AG08396 (cell line): ENCODE measurements at places on chromosomes 7 and 10.
A peak's percentile ranks its signal among the peaks of the same experiment; 100 is the strongest.

DNA sequence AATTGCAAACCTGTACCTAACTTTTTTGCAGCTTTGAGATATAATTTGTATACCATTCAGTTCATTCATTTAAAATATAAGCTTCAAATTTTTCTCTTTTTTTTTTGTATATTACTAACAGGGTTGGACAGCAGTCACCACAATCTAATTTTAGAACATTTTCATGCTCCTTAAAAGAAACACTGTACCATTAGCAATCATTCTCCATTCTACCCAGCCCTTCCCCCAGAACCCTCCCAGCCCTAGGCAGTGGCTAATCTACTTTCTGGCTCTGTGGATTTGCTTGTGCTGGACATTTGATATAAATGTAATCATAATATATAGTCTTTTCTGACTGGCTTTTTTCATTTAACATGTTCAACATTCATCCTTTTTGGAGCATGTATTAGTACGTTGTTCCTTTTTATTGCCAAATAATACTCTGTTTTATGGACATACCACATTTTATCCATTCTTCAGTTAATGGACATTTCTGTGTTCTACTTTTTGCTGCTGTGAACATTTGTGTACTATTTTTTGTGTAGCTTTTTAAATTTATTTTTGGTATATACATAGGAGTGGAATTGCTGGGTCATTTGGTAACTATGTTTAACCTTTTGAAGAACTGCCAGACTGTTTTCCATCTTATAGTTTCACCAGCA, 40.9 kb upstream of the ST7 start:
- DNase-seq: no peak

DNA sequence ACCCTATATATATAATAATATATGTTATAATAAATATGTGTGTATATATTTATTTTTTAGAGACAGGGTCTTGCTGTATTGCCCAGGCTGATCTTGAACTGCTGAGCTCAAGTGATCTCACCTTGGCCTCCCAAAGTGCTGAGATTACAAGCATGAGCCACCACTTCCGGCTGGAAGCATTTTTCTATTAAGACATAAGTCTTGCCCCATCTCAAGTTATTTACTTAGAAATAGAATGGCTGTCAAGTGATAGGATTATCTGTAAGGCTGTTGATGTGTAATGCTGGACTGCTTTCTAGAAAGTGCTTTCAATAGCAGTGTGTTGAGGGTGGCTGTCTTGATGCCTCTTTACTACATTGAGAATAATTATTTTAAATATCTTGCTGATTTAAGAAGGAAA, 65.2 kb downstream of the ZMYND11 start:
- DNase-seq: no peak

DNA sequence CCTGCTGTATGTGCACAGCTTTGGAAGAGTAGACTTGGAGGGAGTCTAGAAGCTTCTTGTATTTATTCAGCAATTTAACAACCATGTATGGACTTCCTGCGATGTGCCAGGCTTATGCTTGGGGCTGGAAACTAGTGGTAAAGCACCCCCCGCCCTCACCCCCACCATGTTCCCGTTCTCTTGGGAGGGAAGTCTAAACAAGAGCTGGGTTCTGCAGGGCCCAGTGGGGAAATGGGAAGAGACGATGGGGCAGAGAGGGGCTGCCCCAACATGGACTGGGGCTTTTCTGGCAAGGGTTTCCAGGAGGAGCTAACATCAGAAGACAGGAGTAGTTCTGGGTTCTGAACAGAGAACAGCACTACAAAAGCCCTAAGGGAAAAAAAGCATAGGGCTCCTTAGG, 8.0 kb downstream of the RASSF4 start:
- DNase-seq: no peak

DNA sequence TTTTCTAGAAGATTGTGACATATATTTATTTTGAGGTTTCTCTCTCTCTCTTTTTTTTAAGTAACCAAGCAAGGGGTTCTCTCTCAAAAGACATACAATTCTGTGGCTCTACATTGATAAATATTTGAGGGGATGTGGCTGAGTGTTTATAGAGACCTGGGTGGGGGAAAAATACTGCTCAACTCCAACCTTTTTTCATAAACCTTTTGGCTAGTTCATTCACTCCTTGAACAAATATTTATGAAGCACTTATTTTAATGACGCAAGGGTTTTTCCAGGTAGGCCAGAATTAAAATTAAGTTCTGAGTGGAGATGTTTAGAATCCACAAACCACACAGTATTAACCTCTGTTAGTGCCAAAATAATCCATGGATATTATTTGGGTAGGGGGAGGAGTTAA, 100.2 kb downstream of the PTPRE start:
- no peak for DNase-seq

DNA sequence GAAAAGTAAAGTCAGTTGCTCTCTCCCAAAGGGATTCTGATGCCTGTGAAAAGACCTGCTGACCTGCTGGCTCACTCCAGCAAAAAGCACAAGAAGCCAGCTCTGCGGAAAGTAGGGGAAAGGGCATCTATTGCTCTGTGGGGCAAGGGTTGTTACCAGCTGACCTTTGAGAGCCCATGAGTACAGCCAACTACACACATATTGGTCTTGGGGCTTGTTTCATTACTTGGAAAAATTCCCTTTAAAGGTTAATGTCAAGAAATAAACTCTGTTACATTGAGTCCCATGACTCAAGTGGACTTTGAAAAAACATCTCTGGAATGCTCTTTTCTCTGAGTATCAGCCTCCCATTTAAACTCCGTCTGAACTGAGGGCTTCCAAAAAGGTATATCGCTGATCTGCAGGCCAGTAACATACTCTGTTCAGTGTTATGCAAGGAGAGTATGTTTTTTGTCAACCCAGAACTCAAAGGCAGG, 53.2 kb downstream of the PANK1 start:
- DNase-seq: peak; percentile 5

GRCh38 chr10:71658467-71658745, 61.2 kb downstream of the C10orf105 start:
- DNase-seq: no peak

- no peak for DNase-seq
These were observed 77.4 kb downstream of the DLG5 start for GRCh38 chr10:77849039-77849664.

DNA sequence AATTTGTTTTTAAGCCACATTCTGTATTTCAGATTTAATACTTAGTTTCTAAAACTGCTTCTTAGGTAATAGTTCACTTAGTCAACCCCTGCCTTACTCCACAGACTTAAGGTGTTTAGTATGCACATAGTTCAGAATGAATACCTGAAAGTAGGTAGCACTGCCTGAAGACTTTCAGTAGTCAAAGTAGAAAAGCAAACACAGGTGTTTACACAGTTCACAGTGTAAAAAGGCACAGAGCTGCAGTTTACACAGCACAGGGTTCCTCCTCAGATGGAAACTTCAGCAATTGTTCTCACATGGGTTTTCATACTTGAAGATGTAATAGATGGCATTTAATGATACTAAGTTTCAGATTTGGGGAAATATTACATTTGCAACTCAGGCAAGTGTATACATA, 3.1 kb upstream of the PKD1L1 start:
- DNase-seq: no peak

DNA sequence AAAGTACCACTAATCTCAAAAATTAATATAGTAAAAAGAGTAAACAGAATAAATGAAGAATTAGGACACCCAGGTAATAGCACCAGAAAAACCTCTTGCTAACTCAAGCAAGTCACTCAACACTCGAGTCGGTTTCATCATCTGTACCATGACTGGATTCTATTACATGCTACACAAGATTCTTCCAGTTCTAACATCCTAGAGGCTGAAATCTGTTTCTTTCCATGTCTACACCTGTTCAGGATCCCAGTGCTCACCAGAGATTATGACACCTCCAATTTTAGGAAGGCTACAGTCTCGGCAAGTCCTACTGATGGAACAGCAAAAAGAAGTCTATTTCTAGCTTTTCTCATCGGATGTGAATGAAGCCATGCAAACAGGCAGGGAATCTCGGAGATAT, 95.3 kb upstream of the ANK3 start:
- no peak for DNase-seq

GRCh38 chr10:9577746-9578145, 1439.9 kb upstream of the CELF2 start:
- DNase-seq: no peak

GRCh38 chr7:22782616-22783232, 39.9 kb downstream of the TOMM7 start:
- peak; percentile 67 for DNase-seq

DNA sequence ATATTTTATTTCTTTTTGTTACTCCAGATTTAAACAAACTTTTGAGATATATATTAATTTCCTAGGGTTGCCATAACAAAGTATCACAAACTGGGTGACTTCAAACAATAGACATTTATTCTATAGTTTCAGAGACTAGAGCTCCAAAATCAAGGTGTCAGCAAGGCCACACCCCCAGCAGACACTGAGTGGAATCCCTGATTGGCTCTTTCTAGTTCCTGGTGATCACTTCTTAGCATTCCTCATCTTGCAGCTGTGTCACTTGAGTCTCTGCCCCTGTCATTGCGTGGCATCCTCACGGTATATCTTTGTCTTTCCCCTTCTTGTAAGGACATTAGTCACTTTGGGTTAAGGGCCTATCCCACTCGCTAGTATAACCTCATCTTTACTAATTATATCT, 7.6 kb upstream of the SLC26A3 start:
- DNase-seq: no peak

- DNase-seq: no peak
These were observed 10.7 kb downstream of the EBF3 start for GRCh38 chr10:129953119-129954051.

GRCh38 chr10:47360419-47361040, 12.4 kb downstream of the RBP3 start:
- DNase-seq: no peak

DNA sequence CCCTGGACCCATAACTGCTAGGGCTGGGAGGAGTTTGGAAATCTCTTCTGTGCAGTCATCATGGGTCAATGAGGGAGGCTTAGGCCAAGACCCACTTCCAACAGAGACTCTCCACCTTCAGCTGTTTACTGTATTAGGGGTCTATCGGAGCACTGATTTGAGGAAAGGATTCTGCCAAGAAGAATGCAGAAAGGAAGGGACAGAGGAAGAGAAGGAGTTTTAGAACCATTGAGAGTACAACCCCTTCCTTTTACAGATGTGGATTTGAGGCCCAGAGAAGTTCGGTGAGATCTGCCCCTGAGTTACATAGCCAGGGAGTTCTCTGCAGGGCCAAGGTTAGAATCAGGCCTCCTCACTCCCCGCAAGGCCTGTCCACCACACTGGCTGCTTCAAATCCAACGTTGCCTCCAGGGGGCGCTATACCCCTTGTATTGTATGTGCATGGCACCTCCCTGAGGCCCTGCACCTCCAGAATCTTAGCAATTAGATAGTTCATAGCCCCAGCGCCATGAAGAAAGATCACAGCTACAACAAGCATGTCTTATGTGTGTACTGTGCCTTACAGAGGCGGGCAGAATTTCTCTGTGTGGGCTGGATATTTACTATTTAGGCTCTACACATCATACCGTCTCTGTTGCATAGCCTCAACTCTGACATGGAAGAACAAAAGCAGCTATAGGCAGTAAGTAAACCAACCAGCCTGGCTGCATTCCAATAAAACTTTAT, 246.8 kb downstream of the SKIDA1 start:
- peak; percentile 78 for DNase-seq

- DNase-seq: no peak
These were observed 553.0 kb downstream of the GRM8 start for GRCh38 chr7:126699707-126700106.

- DNase-seq: peak; percentile 35
These were observed 38.5 kb upstream of the LRRC17 start for GRCh38 chr7:102874166-102874829.

- no peak for DNase-seq
These were observed 30.1 kb downstream of the RAB18 start for GRCh38 chr10:27534161-27534700.

DNA sequence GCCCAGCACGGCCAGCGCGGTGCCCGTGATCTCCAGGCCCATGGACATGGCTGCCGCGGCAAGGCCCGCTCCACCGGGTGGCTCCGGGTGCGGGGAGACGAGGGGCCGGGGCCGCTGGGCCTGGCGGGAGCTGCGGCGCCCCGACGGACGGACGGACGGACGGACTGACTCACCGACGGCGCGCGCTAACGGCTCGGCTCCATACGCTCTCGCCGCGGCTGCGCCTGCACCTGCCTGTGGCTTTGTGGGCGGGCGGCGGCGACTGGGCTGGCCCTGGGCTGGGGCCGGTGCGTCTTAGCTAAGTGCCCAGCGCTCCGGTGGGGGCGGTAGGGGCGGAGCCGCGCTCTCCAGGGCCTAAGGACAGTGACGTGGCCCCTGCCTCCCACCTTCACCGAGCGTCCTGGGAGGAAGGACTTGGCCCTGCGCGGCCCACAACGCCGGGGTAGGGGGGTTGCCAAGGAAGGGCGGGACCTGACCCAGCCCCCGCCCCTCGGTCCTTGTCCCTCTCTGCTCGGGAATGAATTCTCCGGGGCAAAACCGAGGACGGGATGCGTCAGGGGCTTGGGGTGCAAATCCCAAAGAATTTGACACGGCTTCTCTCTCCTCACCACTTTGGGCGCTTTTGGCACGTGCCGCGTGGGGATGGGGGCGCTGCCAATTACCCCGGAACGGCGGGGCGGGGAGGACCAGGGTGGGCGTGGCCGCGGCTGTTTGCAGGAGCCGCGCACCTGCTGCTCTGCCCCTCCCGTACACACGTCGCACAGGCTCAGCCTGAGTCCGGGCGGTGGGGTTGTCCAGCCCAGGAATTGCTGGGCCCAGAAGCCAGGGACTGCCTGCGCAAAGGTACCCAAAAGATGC, at the start of gene CLDN3:
Gene CLDN3, minus strand, starts transcription at position 269 of the 858 bp plus-strand sequence. Its CDS starts 221 bp downstream, at position 48.
- DNase-seq: peak; percentile 48

GRCh38 chr7:96118449-96119001, 203.4 kb downstream of the SLC25A13 start:
- no peak for DNase-seq

DNA sequence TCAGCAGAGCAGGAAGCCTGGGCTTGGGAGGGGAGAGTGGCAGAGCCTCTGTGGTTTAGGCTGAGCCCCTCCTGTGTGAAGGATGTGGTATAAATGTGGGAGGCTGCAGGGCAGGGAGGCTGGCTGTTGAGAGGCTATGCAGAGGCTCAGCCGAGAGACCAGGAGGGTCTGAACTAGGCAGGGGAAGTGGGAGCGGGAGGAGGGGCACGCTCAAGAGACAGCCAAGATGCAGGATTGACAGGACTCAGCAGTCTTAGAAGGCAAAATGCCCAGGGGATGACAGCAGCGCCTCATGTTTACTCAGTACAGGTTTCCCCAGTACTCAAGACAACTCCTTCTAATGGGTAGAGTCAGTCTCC, 24.3 kb downstream of the BTBD16 start:
- DNase-seq: no peak

DNA sequence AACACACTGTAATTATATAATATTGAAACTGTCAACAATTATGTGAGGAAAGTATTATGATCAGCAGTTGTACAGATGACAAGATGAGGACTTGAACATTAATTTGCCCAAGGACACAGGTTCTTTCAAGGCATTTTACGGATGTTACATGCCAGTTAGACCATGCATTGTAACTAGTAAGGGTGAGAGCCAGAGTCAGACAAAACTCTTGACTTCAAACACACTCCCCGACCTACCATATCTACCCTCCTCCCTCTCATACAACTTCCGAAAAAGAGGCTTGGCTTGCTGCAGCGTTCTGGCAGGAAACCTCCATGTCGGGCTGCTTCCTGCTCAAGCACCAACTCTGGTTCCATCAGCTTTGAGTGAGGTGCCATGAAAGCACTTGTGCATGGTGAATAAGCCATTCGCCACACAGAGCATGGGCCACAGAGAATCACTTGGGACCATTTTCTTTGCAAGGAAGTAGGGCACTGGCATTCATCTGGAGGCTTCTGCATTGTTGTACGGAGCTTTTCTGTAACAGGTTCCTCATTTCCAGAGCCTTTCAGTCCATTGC, 53.2 kb downstream of the FOXI2 start:
- DNase-seq: no peak

GRCh38 chr7:30583181-30583580, 11.5 kb upstream of the GARS1 start:
- DNase-seq: no peak
